ENCODE measurements at places on chromosomes 12 and 14.

DNA sequence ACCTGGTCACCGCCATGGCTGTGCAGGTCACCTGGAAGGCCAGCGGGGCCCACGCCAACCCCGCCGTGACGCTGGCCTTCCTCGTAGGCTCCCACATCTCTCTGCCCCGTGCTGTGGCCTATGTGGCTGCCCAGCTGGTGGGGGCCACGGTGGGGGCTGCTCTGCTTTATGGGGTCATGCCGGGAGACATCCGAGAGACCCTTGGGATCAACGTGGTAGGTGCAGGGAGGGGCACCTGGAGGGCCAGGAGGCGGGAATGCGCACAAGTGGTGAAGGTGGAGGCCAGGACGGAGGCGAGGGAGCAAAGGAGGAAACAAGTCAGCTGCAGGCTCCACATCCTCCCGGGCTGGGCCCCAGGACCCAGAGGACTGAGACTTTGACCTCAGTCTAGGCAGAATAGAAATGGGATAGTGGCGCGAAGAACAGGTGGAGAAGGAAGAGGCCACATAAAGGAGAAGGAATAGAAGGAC is 649 bp downstream of the AQP6 start:
- DNase-seq, result no peak

DNA sequence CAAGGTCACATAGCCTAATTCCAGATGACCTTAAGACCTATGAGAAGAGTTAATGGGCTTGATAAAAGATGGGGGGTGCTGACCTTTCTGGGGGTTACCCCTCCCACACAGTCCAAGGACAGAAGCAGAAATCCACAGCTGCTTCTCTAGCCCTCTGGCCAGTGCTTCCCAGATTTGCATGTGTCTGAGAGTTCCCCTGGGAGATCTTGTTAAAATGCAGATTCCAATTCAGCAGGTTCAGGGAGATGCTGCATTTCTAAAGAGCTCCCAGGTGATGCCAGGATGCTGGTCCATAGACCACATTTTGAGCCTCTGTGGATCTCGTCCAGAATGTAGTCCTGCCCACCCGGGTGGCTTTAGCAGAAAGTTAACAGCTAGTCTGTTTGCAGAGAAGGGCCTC is 82.1 kb downstream of the WSCD2 start:
- no peak for DNase-seq

DNA sequence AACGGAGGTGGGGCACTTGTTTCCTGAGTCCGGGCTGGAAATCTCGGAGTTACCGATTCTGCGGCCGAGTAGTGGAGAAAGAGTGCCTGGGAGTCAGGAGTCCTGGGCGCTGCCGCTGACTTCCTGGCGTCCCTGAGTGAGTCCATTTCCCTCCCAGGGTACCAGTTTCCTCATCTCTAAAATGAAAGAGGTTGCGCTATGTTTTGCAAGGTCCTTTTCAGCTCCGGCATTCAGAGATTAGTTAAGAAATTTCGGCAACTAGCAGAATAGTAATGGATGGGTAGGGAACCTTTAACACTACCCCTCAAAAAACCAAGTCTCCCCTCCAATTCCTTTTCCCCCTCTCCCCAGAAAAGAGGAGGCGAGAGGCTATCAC is 724 bp downstream of the BLOC1S1 start:
- DNase-seq, result no peak

DNA sequence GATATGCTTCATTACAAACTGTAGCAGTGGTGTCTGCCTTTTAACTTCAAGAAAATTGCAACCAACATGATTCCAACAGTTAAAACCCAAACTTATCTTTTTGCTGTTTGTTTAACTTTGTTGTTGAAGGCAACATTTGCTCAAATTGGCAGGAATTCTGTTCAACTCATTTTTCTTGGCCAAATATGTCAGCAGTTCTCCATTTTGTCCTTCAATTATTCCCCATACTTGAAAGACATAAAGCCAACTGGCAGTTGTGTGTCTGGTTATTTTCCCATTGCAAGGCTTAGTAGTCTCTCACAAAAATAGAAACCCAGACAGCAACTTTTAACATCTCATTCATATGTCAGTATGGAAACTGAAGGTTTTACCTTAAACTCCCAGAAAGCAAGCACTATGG is 146.3 kb downstream of the LRIG3 start:
- DNase-seq, result no peak

GRCh38 chr12:78864403-78864869 is at the start of gene SYT1:
Gene SYT1, plus strand, starts transcription at chr12:78864774.
- peak; percentile 44 for DNase-seq

- DNase-seq, result no peak
Observed at GRCh38 chr14:65791191-65791981, 378.9 kb downstream of the FUT8 start.

DNA sequence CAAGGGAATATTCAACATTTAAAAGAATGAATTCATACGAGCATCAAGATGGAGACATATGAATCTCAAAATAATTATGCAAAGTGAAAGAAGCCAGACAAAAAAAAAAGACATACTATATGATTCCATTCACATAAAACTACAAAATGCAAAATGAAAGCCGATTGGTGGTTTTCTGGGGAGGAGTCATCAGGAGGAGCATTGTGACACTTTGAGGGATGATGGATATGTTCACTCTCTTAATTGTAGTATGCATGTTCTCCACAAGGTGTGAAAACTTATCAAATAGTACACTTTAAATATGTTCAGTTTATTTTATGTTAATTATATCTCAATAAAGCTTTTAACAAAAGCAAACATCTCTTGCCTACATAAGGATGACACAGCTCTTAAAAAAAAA is 13.5 kb downstream of the OLR1 start:
- DNase-seq, result no peak

- DNase-seq, result no peak
Observed at GRCh38 chr14:100156776-100157175, 2.7 kb downstream of the DEGS2 start.

DNA sequence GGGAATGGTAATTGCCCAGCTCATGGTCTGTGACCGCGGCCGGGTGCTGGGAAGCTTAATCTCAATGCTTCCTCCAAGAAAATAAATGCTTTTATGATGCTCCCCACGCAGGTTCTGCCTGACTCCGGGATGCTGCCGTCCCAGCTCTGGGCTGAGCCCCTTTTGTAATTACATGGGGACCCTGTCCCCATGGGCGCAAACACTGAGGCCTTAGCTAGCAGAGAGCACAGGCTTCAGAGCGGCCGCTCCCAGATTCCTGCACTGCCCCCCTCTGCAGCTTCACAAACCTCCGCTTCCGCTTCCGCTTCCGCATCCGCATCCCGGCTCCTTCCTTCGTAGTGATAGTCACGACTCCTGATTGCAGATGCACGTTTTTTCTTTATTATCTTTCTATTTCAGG is 129.5 kb downstream of the KIF26A start:
- no peak for DNase-seq

- DNase-seq, result no peak
Observed at GRCh38 chr12:123129621-123130020, 21.3 kb downstream of the PITPNM2 start.

GRCh38 chr12:131430158-131430742 is 280.6 kb upstream of the SFSWAP start:
- DNase-seq, result no peak

GRCh38 chr14:90943367-90943766 is 117.1 kb downstream of the RPS6KA5 start:
- DNase-seq, result no peak

DNA sequence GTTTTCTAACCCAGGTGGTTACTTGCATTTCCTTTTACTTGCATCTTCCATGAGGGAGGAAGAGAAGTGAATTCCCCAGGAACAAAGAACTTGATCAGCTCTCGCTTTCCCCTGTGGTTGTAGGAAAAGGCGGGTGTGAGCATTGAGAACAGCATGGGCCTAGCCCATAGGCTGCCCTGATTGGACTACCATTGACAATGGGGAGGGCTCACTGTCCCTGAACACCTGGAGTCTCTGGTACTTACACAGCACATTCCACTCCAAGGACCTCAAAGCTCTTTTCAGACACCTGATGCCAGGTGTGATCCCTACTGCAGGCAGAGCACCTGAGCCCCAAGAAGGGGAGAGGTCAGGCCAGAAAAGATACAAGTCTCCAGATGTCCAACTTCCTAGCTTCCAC is 25.0 kb downstream of the MAX start:
- DNase-seq, result no peak

- DNase-seq, result no peak
Observed at GRCh38 chr14:50677527-50678063, 9.5 kb upstream of the SAV1 start.

- no peak for DNase-seq
Observed at GRCh38 chr14:95303552-95303951, 16.2 kb downstream of the CLMN start.

GRCh38 chr12:85424581-85425348 is 144.7 kb downstream of the ALX1 start:
- DNase-seq, result no peak

- DNase-seq, result no peak
Observed at GRCh38 chr12:27437839-27438238, 8.7 kb upstream of the SMCO2 start.

DNA sequence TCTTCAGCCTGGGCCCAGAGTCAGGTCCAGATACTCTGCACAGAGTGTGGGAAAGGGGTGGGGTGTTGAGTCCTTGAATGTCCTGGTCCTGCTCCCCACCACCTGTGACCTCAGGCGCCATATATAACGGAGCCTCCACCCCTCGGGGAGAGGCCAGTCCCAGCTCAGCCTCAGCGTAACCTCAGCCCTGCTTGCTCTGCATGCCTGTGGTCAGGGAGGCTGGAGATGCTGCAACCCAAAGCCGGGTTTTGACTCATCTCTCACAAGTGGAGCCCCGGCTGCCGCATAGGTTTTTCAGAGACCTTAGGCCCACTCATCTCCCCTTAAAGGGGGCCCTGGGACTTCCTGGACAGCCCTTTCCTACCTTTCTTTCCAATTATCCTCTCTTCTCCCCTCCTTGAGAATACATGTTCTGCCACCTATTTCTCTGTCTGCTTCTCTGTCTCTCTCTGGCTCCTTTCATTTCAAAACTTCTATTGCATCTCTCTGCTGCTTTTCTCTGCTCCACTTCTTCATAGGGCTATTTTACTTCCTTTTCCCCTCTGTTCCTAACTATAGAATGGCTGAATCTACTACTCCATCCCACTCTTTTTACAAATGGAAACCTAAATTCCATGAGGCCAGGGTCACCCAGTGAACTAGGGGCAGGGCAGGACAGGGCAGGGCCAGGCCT is 1.2 kb downstream of the ITGB7 start:
- DNase-seq, result no peak

- DNase-seq, result no peak
Observed at GRCh38 chr12:48279101-48279500, 71.6 kb downstream of the ZNF641 start.

GRCh38 chr12:122942637-122943036 is 23.6 kb downstream of the ABCB9 start:
- no peak for DNase-seq

- DNase-seq, result no peak
Observed at GRCh38 chr12:85781766-85782165, 54.4 kb downstream of the RASSF9 start.

Measured in retinal pigment epithelial cell (primary cell).